ENCODE measurements at places on chromosomes 5 and 9.

DNA sequence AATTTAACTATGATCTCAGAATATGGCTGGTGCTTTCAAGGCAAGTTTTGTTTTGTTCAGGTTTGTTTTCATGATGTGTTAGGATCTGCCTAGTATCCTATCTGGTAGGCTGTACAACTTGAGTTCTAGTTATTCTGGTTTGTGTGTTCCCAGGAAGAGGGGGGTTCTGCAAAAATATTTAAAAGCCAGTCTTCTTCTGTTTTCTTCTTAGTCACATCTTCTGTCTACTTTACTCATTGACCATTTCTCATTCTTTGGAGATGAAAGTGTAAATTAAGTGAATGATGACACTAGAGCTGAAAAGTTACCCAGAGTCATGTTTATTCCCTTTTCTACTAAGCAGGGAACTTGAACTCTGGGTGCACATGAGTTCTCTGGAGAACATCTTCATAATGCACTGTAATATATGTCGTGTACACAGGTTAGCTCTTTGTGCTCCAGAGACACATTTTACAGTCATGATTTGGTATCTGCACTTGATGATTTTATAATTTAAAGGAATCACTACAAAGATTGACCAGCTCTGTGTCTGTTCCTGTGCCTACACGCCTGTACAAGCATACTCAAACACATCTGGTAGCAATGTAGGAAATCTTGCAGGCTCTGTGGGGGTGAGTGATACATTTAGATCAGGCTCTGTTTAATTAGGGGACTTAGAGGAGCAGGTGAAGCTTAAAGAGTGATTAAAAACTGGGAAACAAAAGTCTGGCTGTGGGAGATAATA lies 5.0 kb downstream of the SMAD5 start:
- no peak overlapping the region for H3K4me3 ChIP-seq
- no peaks in the 10 kb centered on the region for H3K27me3 ChIP-seq
- H3K36me3 ChIP-seq, result peaks cover 3% of the 10 kb centered on the region
- peaks cover 34% of the 10 kb centered on the region for H3K4me1 ChIP-seq

GRCh38 chr5:16178745-16179372 lies 732 bp downstream of the MARCHF11 start:
- H3K27ac ChIP-seq, result no peak overlapping the region
- H3K36me3 ChIP-seq, result no peaks in the 10 kb centered on the region

- H3K27ac ChIP-seq, result no peak overlapping the region
- peaks cover 8% of the 10 kb centered on the region for H3K4me1 ChIP-seq
- no peak for DNase-seq
Observed at GRCh38 chr5:120454094-120454798, 9.9 kb upstream of the PRR16 start.

DNA sequence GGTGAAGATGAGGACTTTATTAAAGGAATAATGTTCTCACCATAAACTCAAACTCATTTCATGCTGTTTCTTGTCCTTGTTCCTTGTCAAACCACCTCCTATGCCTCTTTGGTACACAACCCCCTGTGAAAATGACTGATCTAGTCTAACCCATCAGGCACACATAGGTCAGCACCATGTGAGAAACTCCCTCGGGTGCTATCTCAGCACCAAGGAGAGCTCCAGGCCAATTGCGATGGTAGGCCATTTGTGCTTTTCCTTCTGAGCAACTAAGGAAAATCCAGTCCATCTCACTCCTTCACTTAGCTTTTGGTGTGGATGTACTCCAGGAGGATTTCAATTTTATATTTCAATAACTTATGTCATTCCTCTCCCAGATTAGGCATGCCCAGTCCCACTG lies 199.8 kb downstream of the ZNF608 start:
- H3K27ac ChIP-seq, result no peak overlapping the region
- peaks cover 3% of the 10 kb centered on the region for H3K36me3 ChIP-seq
- DNase-seq, result no peak
- no peaks in the 10 kb centered on the region for H3K27me3 ChIP-seq
- H3K4me3 ChIP-seq, result no peak overlapping the region

DNA sequence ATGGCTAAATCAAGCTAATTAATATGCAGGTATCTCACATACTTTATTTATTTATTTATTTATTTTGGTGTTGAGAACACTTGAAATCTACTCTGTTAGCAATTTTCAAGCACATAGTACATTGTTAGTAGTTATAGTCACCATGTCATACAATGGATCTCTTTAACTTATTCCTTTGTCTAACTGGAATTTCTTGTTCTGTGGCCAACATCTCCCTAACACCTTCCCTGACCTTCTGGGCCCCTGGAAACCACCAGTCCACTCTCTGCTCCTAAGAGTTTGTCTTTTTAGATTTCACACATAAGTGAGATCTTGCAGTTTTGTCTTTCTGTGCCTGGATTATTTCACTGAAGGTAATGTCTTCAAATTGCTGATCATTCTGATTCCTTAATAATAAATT lies 229.1 kb downstream of the SEMA5A start:
- H3K27me3 ChIP-seq, result no peaks in the 10 kb centered on the region
- H3K27ac ChIP-seq, result no peak overlapping the region
- H3K36me3 ChIP-seq, result no peaks in the 10 kb centered on the region
- no peak overlapping the region for H3K4me3 ChIP-seq
- DNase-seq, result no peak

GRCh38 chr5:1401536-1402138 lies 43.6 kb downstream of the SLC6A3 start:
- no peak overlapping the region for H3K27ac ChIP-seq
- H3K4me1 ChIP-seq, result no peaks in the 10 kb centered on the region
- H3K36me3 ChIP-seq, result peaks cover 2% of the 10 kb centered on the region
- peaks cover 20% of the 10 kb centered on the region for H3K27me3 ChIP-seq

DNA sequence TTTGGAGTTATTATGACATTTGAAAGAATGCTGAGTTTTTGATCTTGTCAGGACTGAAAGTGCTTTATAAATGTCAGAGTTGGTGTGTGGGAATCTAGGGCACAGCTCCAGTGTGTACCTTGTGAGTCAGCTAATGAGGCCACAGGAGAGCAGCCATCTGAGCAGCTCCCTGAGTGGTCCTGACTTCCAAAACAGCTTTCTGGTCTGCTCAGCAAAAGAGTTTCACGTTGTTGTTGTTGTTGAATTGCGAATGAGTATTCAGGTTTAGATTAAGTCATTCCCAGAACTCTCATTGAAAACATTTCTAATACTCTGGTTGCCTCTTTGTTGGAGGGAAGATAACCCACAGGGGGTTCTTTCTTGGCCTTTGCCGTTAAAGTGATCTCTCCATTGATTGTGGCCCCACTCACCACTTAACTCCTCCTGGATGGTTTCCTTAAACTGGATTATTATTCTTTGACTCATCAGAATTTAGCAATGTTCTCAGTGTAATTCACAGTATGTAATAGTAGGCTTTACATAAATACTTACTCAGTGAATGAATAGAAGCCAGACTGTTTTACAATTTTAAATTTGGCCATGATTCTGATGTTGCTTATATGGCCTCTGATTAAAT lies 125.1 kb upstream of the SGCD start:
- DNase-seq, result no peak
- H3K4me3 ChIP-seq, result no peak overlapping the region
- no peak overlapping the region for H3K27ac ChIP-seq
- no peaks in the 10 kb centered on the region for H3K27me3 ChIP-seq
- H3K36me3 ChIP-seq, result no peaks in the 10 kb centered on the region

- H3K36me3 ChIP-seq, result peaks cover 24% of the 10 kb centered on the region
- no peaks in the 10 kb centered on the region for H3K27me3 ChIP-seq
- no peak overlapping the region for H3K4me3 ChIP-seq
- no peak overlapping the region for H3K27ac ChIP-seq
Observed at GRCh38 chr5:53649352-53649751, 88.9 kb downstream of the NDUFS4 start.

- peaks cover 14% of the 10 kb centered on the region for H3K36me3 ChIP-seq
- no peak for DNase-seq
- no peak overlapping the region for H3K27ac ChIP-seq
- peaks cover 2% of the 10 kb centered on the region for H3K4me1 ChIP-seq
- H3K4me3 ChIP-seq, result no peak overlapping the region
Observed at GRCh38 chr9:96883922-96884321, 29.6 kb upstream of the ZNF782 start.
